ENCODE measurements at places on chromosomes 2 and 18. TPM values are rescaled to one million over a fixed set of nuclear protein-coding genes. Genes with fewer than 3 reads are reported as not detected.

DNA sequence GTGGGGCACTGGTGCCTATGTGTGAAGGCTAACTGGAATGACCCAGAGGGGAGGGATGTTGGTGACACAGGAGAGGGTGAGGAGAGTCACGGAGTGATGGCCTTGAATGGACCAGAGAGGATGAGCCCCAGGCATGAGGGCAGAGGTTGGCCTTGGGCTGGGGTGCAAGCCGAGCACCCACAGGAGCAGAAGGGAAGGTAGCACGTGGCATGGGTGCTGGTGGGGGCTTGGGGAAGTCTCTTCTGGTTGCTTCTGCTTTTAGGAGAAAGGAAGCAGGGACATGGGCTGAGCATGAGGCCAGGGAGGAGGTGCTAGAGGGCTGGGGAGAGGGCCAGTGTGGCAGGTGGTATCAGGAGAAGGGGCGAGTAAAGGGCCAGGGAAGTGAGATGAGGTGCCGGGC is 183.8 kb downstream of the DYSF start:
- no peak for DNase-seq

GRCh38 chr2:3972377-3972776 is 269.0 kb downstream of the DCDC2C start:
- no peak for DNase-seq

- no peak for DNase-seq
Observed at GRCh38 chr2:121202541-121203310, 82.3 kb downstream of the TFCP2L1 start.

- DNase-seq: peak; percentile 55
Observed at GRCh38 chr2:214169736-214170135, 241.1 kb upstream of the VWC2L start.

The HOXD12 gene
- total RNA-seq: not detected

- DNase-seq: peak; percentile 97
Observed at GRCh38 chr2:180125245-180125962, 118.3 kb upstream of the CWC22 start.

The RNF144A gene
- total RNA-seq: 0.17 TPM

GRCh38 chr2:220779931-220780330 is 792.2 kb downstream of the EPHA4 start:
- DNase-seq: peak; percentile 85

The FNDC4 gene
- 18.3 TPM for total RNA-seq

DNA sequence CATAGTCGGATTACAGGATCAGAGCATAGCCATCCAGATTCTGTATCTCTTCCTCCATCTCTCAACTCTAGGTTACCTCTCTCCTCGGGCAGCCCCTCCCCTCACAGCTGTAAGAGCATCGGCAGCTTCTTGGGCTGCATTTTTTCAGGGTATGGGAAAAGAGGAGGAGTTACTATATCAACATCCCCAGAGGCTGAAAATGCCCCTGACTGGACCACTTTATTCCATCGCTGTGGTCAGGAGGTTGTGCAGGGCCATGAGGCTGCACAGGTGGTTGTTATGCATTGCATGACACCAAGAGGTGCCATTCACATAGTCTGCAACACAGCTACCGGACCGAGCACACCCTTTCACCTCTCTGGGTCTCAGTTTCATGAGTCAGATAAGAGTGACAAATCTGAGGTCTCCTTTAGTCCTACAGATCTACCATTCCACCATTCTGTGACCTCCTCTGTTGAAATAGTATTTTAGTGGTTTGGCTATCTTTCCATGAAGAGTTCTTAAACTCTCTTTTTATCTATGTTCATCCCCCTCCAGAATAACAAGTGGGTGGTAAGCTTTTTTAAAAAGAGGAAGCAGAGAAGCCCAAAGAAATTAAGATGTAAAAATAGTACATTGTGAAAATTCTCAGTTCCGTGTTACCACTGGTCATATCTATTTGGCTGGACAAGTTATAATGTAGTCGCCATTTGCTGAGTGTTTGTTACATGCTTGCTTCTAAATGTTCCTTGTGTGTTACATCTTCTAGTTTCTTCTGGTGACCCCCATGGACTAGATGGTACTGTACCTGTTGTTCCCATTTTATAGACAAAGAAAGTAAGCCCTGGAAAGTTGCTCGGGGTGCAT is 56.6 kb upstream of the SLC1A4 start:
- DNase-seq: no peak

DNA sequence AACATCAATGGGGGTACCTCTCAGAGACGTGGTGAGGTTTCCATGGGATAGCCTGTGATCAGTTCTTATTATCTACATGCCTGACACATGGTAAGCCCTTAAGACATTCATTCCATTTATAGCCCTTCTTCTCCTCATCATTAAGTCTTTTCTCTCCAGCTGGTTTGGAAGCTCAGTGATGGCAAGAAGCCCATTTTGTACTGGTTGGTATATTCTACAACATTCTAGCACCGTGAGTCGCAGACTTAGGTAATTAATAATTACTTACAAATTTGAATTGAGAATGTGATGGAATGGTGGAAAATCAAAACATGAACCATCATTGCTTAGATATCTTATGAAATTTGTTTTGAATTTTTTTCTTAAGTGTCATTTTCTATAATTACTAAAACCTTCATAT is 472.6 kb downstream of the DLGAP1 start:
- DNase-seq: peak; percentile 63

GRCh38 chr2:11389551-11390398 is 45.3 kb upstream of the ROCK2 start:
- DNase-seq: peak; percentile 97

- DNase-seq: no peak
Observed at GRCh38 chr2:40386177-40386576, 65.7 kb downstream of the SLC8A1 start.

GRCh38 chr18:55322178-55322735 is 265.7 kb downstream of the TCF4 start:
- DNase-seq: peak; percentile 98

DNA sequence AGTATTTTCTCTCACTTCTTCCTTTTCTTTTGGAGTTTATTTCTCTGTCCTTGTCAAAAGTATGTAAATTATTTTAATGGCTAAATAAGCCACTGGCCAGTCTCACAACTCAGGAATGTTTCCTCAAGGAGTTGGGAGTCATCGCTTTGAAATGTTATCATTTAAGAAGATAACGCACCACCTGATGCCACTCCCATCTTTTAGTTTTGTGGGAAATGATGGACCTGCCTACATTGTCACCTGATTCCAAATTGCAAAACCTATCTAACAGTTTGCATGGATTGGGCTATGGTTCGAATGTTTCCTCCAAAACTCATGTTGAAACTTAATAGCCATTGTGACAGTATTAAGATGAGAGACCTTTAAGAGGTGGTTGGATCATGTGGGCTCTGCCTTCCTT is 32.4 kb upstream of the PPM1B start:
- peak; percentile 84 for DNase-seq

- DNase-seq: no peak
Observed at GRCh38 chr2:119112770-119113488, 45.6 kb downstream of the C1QL2 start.

DNA sequence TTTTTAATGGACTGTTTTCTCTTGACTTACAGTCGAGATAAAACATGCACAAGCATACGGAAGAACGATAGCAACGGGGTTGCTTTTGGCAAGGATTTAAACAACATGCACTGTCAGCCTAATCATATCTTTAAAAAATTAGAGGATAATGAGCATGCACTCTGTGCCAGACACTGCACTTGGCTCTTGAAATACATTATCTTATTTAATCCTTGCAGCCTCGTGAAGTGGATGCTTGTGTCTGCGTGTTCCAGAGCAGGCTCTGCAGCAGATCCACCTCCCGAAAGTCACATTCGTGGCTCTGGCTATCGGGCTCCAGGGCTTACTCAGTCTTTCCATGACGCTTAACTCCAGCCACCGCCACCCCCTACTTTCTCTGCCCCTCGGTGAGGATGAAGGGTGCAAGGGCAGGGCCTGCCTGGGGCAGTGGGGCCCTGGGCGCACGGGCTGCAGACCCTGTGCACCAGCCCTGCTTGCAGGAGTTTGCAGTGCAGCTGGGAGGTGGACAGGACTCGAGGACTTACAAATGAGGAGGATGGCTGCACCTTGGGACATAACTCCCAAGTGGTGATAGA is 61.7 kb downstream of the ACKR3 start:
- DNase-seq: no peak

GRCh38 chr18:42185486-42185885 is 230.5 kb downstream of the PIK3C3 start:
- DNase-seq: no peak

The RAB6C gene
- total RNA-seq: not detected

DNA sequence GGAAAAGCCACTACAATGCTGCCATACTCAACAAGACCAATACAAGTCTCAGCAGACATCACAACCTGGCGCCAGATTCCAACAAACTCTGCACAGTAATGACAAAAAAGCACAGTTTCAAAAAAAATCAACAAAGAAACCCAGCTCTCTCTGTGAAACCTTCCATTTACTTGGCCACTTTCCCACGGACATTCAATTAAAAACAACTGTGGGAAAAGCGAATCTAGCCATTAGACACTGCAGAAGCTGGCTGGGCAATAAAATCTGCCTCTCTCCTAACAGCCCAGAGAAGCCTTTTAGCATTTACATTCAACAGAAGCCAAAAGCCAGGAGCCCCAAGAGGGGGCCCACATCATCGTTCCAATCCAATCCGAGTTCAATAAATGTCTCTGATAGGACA is 128.9 kb downstream of the HDAC4 start:
- peak; percentile 43 for DNase-seq

The MOGAT1 gene
- not detected for total RNA-seq

DNA sequence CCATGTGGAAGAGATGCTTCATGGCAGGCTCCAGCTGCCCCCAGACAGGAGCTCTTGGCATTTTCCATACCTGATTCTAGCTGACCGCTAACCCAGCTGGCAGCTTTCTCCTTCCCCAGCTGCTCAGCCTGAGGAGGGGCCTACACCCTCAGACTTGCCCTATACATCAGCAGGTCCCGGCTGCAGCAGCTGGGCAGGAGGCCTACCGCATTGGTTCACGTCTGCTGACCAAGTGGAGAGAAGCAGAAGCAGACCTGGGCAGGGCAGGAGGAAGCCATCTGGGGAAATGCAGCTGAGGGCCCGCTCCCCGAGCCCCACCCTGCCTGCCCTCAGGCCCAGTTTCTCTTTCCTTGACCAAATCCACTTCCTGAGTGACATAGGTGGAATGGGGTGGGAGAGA is 50.7 kb downstream of the LBH start:
- DNase-seq: no peak

DNA sequence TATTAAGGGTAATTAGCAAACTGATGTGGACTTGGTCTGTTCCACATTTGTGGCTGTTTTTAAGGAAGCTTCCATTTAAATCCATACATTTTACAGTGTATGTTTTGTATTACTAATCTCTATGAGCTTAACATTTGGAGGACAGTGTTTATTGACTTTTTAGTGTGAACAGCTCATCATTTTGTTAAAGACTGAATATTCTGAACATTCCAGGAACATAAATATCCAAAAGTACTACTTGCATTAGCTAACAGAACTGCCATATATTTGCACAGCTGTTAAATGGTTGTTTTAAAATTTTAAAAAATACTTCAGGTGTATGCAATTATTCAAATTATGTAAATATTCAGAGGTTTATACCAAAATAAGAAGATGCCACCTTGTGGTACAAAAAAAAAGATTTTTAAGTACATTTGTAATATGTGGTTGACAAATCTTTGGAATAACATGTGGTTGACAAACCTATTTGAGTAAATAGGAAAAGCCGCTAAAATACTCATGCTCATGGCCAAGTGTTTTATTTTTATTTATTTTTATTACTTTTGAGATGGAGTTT is 439.7 kb upstream of the FANCL start:
- peak; percentile 4 for DNase-seq

The GPR75 gene
- 1.8 TPM for total RNA-seq

DNA sequence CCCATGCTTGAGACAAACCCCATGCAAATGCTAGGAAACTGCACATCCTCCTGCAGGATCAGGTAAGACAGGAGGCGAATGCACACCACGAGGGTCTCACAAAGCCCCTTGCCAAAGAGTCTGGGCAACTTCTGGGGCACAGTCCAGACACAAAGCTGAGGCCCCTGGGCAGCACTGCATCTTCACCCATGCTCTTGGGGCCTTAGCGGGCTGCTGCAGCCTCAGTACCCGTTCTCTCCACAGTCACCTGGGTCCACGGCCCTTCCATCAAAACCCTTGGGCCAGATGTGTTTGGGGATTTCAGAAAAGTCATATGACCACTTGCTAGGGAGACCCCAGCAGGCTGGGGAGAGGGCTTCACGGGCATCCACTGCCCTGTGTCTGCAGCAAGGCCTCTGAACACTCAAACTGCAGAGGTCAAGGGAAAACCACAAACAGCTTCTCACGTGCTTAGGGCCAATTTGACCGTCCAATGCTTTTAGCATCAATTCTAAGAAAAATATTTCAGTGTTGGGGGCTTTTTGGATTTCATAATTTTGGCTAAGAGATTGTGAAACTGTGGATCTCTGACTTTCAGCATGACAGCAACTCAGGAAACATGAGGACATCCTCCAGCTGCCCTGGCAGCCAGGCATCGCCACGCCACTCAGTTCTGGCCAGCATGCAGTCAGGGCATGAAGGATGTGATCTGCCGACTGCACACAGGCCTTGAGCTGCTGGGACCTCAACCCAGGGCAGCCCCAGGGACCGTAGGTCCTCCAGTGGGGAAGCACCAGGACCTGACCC is 20.0 kb downstream of the PASK start:
- DNase-seq: no peak

DNA sequence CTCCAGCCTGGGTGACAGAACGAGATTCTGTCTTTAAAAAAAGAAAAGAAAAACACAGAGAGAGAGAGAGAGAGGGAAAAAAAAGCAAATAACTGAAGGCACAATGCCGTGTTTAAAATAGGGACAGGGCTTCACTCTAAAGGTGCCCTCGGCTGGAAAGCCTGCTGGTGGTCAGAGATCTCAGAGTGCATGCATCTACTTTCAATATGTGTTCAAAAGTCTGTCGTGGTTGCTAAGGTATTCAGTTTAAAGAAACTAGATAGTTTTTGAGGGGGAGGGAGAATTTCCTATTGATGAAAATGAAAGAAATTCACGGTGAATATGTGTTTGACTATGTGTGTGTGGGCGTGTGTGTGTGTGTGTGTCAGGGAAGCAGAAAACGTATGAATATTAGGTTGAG is 11.0 kb upstream of the CBLN2 start:
- DNase-seq: no peak

- peak; percentile 40 for DNase-seq
Observed at GRCh38 chr2:124822516-124822915, 797.4 kb downstream of the CNTNAP5 start.

DNA sequence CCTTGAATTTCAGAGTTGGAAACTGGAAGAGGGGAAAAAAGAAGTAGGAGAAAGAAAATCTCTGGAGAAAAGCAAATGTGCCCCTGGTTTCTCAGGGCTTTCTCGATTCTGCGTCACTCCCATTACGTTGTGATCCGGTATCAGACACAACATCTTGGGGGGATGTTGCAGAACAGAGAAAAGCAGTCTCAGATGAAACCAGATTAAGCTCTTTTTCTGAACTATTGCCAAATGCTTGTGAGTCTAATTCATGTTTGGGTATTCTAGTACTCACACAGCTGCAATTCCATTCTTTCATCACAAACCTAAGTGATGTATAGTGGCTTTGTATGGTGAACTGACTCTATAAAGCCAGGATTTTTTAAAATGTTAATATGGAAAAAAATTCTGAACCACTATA is 233.2 kb downstream of the TCF4 start:
- DNase-seq: peak; percentile 47

GRCh38 chr2:65710779-65711295 is 278.4 kb upstream of the SPRED2 start:
- DNase-seq: peak; percentile 18

The SATB2 gene
- 13.9 TPM for total RNA-seq

The PROM2 gene
- total RNA-seq: 0.26 TPM

The KCNJ3 gene
- total RNA-seq: not detected

The WDR35 gene
- total RNA-seq: 11.6 TPM

GRCh38 chr2:45904946-45905631 is 253.6 kb downstream of the PRKCE start:
- DNase-seq: no peak
